T-helper 1 cell (primary cell): ENCODE measurements at places on chromosomes 13 and 19.

DNA sequence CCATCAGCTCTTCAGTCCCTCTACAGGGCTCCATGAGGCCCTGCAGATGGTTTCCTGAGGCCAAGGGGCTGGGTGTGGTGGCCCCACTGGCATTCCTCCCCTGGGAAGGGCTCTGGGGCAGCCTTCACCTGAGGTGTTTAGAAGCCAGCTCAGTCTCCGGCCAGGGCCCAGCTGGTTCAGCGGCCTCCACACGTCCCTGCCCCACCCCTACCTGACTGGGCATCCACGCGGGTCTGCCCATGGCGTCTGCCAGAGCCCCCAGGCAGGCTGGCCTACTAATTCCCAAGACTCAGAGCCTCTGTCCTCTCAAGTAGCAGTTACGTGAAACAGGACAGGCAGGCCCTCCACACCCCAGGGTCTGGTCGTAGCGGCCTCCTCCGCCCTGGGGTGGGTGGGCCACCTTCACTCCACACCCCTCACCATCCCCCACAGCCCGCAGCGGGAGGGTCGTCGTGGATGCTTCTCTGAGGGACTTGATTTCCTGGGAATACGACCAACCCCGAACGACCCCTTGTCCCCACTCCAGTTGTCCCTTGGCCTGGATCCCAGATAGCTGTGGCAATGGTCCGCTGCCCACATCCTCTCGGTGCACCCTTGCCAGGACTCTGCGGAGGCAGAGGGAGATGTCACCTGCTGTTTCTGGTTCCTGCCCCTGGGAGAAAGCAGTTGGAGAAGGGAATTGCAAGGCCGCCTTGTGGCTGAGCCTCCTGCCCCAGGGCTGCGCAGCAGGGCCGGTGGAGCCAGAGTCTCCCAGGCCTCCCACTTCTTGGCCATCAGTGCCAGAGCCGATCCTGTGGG lies 24.3 kb downstream of the CAPN12 start:
- DNase-seq: no peak

- DNase-seq: no peak
Measured at GRCh38 chr13:49272296-49272695, 24.6 kb downstream of the CDADC1 start.

DNA sequence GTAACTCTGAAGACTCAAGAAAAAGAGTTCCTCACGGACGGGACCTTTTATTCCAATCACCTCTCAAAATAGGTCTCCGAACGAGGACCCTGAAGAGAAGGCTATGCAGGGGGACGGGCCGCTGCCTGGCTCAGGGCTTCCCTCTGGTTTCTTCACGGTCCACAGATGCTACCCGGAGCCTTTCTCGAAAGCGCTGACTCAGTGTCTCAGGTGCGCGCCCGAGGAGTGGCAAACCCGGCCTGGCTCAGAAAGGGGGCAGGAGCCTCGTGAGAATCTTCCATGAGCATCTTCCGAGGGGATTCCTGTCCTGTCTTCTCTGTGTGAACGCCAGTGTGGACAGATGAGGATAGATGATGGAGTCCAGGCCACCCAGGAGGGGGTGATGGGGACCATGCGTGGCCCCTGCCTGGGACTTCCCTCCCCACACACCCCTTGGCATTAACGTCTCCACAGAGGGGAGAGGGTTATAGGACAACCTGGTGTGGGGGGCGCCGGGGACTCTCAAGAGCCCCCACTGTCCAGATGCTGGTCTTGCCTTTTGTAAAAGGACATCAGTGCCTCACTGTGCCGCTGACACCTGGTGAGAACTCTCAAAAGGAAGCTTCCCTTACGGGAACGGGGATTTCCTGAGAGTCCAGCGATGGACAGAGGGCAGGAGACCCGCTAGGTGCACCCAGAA lies 16.5 kb downstream of the LSM4 start:
- DNase-seq: no peak

- no peak for DNase-seq
Measured at GRCh38 chr13:74570046-74570445, 435.8 kb upstream of the KLF12 start.

DNA sequence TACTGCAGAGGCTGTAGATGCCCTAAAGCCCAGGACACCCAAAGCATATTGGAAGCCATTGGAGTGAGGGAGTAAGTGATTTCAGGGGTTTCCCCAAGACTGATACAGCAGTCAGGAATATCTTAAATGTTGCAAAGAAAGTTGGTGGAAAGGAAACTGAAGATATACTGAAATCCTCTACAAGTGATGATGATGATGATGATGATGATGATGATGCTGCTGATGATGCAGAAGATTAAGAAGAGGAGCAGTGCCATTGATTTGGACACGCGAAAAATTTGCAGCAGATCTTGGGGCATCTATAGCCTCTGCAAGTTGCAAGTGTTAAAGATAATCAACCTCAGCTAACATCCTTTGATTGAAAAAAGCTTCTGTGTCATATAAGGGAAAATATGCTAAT lies 23.8 kb downstream of the ZNF44 start:
- DNase-seq: no peak

DNA sequence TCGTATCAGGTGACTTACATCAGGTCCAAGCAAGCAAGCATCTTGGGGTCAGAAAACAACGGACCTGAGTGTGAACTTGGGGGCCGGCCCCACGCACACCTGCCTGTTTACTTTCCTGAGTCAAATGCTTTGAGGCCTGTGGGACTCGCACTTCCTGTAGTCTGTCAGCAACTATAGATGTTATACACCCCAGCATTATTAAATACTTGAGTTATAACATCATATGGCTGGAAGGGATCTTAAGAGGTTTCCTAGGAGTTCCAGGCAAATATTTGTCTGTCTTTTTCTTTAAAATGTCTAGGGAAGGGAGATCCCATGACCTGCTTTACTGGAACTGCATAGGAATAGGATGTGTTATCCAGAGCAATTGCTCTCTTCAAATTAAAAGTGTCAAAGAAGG lies 280.6 kb downstream of the SHISA2 start:
- no peak for DNase-seq

GRCh38 chr19:51103926-51104341 lies 4.3 kb downstream of the CTU1 start:
- DNase-seq: no peak

DNA sequence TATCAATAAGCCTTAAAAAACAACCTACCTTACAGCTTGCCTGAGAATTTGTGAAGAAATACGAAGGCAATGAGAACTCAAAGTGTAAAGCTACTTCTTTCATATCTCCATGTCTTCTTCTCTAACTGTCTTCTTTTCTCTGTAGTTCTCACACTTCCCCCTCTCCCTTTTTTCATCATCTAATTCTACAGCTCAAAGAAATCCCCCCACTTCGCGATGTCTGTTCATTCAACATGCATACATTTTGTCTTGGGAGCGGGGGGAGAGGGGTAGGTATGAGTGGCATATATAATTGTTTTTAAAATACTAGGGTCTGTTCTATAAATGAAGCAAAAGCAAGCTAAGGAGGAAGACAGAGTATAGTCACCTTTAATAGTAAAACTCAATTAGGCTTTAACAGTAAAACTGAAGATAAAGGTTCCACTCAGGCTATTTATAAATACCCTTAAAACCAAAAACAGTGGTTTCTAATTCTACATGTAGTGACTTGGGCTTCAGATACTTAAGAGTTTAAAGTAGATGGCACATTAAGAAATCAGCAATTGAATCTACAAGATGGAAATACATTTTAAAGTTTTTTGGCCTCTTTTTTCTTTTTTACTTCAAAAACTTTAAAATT lies 106.9 kb downstream of the KLF12 start:
- no peak for DNase-seq

DNA sequence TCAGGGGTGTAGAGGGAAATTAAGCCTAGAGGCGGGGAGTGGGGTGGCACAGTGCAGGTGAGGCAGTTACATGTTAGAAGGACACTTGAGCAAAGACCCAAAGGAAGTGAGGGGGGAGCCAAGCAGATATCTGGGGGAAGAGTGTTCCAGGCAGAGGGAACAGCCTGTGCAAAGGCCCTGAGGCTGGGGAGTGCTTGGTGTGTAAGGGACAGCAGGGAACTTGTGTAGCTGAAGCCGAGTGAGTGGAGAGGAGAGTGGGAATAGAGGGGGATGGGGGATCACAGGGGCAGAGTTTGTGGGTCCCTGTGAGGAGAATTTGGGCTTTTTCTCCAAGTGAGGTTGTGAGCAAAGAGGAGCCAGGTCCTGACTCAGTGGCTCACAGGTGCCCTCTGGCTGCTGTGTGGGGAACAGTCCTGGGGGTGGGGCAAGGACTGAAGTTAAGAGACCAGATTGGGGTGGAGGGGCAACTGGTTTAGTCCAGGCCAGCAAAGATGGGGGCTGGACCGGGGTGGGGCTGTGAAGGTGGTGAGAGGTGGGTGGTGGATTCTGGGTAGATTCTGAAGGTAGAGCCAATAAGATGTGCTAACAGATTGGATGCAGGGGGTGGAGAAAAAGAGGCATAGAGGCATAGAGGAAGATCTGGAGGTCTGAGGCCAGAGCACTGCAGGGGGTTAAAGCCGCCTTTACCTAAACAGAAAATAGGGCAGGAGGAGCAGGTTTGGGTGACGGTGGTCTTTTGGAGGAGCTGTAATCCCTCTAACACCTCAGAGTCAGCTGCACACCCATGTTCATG lies 75.3 kb downstream of the CACNA1A start:
- peak; percentile 40 for DNase-seq

DNA sequence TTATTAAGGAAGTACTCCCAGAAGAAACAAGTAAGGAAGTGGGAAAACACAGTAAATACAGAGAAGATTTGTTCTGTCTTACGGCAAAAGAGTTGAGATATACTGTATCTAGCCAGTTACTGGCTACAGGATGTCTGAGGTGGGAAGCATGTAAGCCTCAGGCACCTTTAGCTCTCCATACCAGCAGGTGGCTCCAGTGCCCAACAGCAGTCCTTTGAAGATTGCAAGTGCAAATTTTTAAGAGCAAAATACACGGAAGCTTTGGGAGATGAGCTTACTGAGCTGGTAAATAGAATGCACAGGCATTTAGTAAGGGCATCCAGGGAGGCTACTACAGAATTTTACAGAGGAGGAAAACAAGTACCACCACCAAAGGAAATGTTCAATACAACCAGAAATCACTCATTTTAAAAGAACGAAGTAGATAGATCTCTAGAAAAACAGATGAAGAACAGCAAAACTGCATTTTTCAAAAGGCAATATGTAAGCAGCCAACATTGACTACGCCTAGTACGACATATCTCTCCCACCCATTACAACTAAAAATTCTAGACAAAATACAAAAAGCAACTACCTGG lies 57.9 kb upstream of the VSTM2B start:
- DNase-seq: no peak

DNA sequence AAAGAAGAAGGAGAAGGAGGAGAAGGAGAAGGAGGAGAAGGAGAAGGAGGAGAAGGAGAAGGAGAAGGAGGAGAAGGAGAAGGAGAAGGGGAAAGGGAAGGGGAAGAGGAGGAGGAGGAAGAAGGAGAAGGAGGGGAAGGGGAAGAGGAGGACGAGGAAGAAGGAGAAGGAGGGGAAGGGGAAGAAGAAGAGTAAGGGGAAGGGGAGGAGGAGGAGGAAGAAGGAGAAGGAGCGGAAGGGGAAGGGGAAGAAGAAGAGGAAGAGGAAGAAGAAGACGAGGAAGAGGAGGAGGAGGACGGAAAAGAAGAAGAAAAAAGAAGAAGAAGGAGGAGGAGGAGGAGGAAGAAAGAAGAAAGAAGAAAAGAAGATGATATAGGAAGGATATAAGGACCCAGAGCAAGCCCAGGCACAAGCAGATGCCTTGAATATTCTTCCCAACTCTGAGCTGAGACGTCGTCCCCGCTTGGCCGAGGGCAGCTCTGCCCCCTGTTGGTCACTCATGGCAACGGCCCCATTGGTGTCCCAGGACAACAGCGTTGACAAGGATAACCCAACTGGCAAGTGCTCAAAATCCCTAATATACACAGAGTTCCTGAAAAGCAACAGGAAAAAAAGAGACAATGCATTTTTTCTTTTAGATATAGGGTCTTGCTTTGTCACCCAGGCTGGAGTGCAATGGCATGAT lies 30.6 kb upstream of the IGSF23 start:
- DNase-seq: no peak

- DNase-seq: no peak
Measured at GRCh38 chr13:94415500-94416237, 63.8 kb downstream of the DCT start.

DNA sequence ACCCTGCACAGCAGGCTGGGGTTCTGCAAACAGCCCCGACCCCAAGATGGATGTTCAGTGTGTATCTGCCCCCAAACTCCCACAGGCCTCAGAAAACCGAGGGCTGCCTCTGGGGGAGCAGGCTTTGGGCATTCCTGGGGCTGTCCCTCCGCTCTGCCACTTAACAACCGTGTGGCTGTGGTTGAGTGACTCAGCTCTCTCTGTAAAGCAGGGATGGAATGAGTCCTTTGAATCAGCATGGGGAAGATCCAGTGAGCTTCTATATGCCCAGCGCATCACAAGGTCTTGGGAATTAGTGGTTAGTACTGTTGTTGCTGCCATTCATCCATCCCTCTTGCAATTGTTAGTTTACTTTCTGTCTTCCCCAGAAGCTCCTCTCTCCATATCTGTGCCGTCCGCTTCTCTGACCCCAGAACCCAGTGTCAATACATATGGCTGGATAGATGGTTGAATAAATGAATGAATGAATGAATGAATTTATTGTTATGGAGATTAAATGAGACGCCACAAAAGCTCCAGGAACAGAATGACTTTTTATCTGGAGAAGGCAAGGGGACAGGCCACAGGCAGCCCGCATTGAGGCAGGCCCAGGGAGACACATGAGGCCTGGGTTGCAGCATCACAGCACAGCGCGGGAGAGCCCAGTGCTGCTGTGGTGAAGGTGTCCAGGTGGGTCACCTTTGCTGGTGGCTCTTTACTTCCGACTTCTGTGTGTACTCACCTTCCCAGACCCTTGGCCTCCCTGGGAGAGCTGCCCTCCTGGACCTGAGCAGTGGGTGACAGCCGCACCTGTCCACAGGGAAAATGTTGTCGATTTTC lies 89.2 kb downstream of the RGCC start:
- DNase-seq: no peak

GRCh38 chr19:869245-870177 lies 10.0 kb downstream of the CFD start:
- DNase-seq: no peak

DNA sequence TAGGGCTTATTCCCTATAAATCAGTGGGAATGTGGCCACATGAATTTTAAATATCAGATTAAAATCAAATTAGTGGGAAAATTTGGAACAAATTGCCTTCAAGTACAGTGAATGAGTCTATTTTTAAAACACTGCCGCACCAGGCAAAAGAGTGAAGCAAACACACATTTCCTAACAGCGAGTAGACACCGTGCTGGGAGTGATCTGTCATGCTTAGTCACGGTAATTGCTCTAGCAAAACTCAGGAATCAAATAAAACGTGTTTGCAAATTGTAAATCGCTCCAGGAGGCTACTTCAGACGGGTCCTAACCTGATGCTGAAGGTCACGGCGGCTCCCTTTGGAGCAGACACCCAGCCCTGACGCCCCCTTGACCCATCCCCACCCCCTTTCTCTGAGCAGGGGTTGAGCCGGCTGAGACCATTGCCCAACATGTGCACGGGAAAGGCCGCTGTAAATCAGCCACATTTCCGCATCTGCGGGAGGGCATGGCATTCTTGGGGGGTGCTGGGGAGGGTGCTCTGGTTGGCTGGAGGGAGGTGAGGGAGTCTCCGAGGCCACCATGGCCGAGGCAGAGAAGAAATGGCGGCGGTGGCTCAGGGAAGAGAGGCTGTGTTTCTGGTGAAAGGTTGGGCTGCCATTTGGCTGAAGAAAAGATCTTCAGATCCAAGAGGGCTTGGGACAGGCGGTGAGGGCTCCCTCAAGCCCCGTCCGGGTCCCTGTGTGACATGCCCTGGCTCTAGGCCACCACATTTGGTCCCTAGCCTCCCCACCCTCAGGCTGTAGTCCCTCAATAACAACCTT lies 8.9 kb downstream of the CEBPA start:
- no peak for DNase-seq
